ENCODE measurements at places on chromosomes 7 and 10. TPM values are rescaled to one million over a fixed set of nuclear protein-coding genes. Genes with fewer than 3 reads are reported as not detected.

GRCh38 chr7:2326951-2327350, 12.7 kb upstream of the SNX8 start:
- DNase-seq, result no peak

- no peak for DNase-seq
These were observed 130.9 kb upstream of the ANKRD1 start for GRCh38 chr10:91051829-91052228.

DNA sequence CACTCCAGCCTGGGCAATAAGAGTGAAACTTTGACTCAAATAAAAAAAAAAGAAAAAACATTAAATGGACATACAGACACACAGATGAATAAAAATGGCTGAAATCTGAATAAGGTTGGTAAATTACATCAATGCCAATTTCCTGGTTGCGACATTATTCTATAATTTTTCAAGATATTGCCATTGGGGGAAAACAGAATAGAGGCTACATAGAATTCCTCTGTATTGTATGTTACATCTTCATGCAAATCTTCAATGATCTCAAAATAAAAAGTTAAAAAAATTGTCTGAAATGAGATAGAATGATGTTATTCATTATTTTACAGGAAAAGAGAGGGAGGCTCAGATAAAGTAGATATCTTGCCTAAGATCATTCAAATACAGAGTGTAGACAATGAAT, 234.0 kb downstream of the SDHAF3 start:
- no peak for DNase-seq

GRCh38 chr7:116560021-116560970, 35.5 kb downstream of the CAV1 start:
- DNase-seq, result no peak

DNA sequence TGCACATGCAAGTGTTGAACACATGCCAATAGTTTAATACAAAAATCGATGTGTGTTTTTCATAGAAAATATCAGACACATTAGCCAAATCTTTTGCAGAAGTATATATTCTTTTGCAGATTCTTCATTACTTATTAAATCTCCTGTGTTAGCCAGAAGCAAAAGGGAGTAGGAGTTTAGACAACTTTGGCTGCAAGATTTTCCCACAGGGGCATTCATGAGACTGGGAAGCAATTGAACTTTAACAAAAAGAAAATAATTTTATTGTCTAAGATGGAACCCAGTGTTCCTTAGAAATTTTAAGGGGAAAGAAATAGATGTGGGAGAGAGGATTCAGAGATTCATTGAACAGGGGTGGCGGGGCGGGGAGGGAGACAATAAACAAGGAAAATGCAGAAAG, 1336.0 kb downstream of the GATA3 start:
- DNase-seq, result no peak

NKX2-3 gene
- not detected for total RNA-seq

- no peak for DNase-seq
These were observed 96.1 kb upstream of the ASAH2 start for GRCh38 chr10:50347394-50347802.

PON3 gene
- total RNA-seq, result 0.62 TPM

- DNase-seq, result no peak
These were observed 87.4 kb downstream of the CHN2 start for GRCh38 chr7:29281782-29282541.

DNA sequence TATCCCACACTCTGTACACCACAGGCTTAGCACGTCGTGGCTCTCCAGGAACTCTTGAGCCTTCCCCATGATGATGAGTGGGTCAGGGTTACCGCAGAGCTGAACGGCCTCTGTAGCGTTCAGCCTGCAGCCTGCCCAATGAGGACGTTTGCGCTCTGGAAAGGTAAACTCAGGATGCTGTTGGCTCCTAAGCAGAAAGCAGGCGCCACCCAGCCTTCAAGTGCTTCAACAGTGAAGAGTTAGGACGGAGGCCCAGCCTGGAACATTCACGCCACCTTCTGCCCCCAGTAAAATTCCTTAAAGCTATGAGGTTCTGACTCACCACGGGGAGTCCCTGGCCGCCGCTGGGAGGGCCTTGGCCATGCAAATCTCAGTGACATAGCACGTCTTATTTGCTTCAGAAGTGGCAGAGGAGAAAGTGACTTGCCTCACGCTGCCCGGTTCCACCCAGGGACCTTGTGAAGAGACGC, 161.5 kb upstream of the SH2B2 start:
- peak; percentile 74 for DNase-seq

SPDYE2B gene
- not detected for total RNA-seq

EGR2 gene
- 1.6 TPM for total RNA-seq

MRC1 gene
- total RNA-seq, result 0.46 TPM

DNA sequence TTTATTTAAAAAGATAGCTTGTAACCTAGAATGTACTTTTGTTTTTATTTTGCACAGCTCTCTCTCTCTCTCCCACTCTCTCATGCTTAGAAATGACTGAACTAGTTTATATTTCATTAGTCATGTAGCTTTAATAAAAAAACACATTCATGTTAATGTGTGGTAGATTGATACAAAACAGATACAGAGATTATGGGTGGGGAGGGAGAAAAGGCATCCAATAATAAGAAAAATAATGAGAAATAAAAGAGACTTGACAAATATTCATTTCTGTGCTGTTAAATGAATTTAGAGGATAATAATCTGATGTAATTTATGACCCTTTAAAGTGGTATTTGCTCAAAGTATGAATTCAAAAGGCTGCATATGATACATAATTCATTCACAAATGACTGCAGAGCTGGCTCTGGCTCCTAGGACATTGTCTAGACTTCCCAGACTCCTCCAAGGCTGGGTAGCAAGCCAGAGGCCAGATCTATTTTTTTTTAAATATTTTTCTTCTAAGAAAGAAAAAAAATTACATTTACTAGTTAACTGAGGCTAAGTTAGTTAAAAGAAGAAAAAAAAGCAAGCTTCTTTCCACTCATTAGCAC, 105.7 kb upstream of the DNAJB12 start:
- no peak for DNase-seq

DNA sequence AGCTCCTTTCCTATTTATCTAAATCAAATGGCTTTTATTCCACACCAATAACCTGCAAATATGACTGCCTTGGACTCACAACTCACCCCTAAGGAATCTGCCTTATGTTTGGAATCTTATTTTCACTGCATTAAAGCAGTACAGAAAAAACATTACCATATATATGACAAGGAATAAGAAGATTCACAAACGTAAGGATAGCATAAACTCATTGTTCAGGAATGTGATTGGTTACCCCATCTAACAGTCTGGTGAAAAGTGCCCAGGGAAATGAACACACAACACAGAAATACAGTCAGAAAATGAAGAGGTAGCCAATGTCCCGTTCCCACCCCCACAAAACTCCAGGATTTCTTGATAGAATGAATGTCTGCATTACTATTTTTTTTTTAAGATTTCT, 2.0 kb downstream of the PPP3CB start:
- no peak for DNase-seq

ACSM6 gene
- total RNA-seq, result 0.14 TPM

- DNase-seq, result no peak
These were observed 594.5 kb upstream of the DPP6 start for GRCh38 chr7:153457746-153458145.

DNA sequence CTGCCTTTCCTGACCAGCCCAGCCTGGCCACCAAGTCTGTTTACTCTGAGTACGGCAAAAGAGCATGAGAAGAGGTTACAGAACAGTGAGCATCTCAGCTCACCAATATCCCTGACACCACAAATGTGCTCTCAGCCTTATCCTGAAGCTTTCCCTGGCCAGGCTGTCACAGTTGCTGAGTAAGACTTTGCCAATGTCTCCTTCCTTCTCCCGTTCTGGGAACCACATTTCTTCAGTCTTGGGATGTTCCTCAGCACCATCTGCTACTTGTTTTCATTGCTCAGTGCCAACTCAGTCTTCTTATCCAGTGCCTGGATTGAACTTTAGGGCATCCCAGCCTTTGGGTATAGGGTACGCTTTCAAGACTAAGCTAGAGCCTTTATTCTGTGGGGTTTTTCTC, 7.1 kb upstream of the KCNIP2 start:
- DNase-seq, result no peak

DNA sequence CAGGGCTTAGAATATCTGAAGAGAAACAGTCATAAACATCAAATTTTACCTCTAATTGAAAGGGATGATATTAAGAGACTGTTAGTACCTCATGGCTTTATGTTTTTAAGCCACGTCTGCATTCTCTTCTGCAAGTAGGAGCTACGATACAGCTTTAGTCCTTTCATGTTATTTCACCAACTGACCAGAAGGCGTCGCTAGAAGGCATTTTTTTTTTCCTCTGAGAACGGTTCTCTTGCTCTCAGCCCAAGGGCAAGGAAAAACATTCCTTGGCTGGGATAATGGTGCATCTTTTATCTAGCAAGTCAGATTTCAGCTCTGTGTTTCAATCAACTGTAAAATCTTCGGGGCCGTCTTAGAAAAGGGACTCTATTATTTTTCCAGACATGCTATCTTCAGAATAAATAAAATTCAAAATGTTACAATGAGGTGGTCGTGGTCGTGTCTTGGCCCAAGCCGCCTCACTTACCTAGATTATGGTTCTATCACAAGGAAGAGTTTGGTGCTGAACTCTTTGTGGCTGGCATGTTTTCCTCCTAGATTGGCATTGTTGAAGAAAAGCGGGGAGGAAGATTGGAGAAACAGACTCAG, 41.6 kb upstream of the LYZL2 start:
- DNase-seq, result peak; percentile 24

WNT8B gene
- total RNA-seq, result 1.1 TPM

- DNase-seq, result no peak
These were observed 54.4 kb downstream of the EBF3 start for GRCh38 chr10:129909531-129910256.

GRCh38 chr7:82631998-82632397, 188.4 kb upstream of the CACNA2D1 start:
- DNase-seq, result no peak

TMEM213 gene
- 0.11 TPM for total RNA-seq

GRCh38 chr7:21851559-21851967, 94.1 kb downstream of the CDCA7L start:
- no peak for DNase-seq

DNA sequence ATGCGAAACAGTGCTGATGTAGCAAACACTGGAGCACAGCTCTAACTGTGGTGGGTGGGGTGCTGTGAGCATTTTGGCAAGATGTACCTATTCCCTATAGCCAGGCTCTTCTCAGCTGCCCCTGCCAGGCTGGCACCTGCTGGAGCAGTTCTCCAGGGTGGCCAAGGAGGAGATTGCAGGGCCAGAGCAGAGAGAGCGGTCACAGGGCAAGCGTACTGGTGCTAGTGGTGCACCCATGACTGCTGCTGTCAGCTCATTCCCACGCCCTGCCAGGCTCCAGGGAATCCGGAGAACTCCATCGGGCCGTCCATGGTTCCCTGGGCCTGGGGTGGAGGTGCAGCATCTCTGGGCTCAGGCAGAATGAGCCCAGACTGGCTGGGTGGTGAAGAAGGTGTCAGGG, 2.1 kb downstream of the COL13A1 start:
- DNase-seq, result no peak

DNA sequence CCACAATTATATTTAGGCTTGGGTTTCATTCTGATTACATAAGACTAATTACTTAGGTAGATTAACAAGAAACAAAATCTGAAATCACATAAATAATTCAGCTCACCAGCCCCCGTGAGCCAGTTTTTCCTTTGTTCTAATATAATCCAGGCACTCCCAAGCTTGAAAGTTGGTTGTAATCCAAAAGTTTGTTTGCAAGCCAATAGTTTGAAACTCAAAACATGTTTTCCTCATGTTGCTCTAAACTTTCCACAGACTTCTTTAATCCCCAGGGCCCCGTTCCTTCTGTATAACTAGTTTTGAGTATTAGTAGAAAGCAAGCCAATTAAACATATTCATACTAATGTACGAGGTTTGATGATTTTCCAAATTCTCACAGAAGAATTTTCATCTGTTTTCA, 56.1 kb downstream of the SP8 start:
- no peak for DNase-seq

- no peak for DNase-seq
These were observed 168.9 kb downstream of the SLIT1 start for GRCh38 chr10:97016728-97017473.

ATP6V1F gene
- 117 TPM for total RNA-seq

DNA sequence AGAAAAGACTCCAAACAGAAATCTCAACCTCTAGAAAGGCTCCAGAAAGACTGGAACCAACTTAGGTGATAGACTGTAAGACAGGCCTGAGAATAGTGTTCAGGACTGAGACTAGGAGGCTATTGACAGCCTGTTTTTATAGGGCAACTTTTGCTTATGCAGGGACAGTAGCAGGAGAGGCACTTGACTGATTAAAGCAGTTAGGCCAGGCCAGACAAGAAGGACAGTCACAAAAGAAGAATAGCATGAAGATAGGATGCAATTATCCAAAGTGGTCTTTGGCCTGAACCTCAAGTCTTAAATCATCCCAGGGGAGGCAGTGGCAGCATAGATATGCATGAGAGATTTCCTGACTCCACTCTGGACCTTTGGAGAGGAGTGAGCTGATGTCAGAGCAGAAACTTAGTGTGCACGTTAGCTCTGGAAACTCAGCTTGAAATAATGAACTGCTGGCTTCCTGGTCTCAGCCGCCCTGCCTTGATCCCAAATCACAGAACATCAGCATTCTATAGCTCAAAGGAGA, 290.6 kb downstream of the SORCS3 start:
- no peak for DNase-seq

DNA sequence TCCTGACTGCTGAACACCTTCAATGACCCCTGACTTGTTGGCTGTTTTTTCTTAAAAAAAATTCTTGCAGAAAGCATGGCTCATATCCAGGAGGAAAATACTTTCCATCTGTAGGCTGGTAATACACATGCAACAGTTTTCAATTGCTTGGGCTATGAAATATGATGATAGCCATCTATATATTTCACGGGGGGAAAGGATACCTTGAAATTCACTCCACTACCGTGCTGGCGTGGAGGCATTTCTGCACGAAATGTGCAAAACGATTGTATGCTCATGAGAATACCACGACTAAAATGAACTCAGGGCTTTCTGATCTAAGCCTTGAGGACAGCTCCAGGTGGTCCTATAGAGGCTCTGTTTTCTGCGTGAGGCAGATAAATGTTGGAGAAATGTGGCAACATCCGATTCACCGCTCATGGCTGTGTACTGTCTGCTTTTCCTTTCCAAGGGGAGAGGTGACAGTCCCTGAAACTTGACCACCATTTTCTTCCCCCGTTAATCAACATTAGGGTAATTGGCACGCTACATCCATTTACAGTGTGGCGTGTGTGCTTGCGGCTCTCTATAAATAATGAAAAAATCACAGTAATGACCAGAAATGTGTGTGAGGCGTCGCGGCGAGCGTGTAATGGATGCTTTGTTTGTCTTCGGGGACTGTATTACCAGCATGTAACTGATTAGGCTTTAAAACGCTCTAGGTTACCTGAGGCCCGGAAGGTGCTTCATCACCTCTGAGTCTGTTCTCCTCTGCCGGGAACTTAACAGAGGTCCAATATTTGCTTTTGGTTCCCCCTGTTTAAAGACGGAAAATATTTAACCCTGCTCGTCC, 12.8 kb upstream of the CARD11 start:
- DNase-seq, result no peak

Data from WTC11 (cell line).